ENCODE measurements at places on chromosomes 6 and 20.

GRCh38 chr6:149990661-149991471 is 27.1 kb downstream of the ULBP1 start:
- DNase-seq = peak; percentile 82

- no peak for DNase-seq
Measured at GRCh38 chr20:20680991-20681508, 31.4 kb downstream of the RALGAPA2 start.

- no peak for DNase-seq
Measured at GRCh38 chr20:51423290-51423667, 119.2 kb downstream of the NFATC2 start.

- peak; percentile 81 for DNase-seq
Measured at GRCh38 chr6:108117427-108118358, 43.2 kb upstream of the OSTM1 start.

DNA sequence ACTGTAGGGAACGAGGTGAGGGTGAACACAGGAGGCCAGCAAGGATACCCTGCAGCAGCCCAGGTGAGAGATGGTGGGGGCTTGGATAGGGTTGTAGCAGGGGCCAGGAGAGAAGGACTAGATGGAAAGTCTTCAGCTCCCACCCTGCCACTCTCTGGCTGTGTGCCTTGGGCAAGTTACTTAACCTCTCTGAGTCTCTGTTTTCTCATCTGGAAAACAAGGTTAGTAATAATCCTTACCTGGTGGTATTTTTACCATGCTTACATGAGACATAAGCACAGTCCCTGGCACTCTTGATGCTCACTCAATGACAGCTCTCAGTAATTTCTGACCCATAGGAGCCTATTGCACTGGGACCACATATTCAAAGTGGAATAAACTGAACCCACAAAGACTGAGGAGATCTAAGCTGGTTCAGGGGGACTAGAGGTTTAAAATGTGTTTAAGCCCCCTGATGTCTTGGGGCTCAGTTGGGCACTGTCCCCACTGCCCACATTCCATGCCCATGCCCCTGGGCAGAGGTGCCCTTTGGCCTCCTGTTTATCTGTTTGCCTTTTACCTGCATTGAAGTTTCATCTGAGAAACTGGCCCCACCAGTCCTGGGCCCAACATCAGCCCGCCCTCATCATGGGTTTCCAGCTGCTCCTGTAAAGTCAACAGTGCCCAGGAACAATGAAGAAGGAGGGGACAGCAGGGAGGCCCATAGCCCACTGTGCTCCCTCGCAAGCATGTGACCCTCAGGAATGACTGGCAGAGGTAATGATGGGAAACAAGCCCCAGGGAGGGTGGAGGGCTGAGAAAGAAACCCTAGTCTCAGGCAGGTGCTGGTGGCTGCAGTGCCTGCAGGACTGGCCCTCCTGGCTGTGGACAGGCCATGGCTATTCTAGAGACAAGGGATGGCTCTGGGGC is 104.0 kb downstream of the VEGFA start:
- DNase-seq = peak; percentile 87

- DNase-seq = no peak
Measured at GRCh38 chr6:12064131-12064530, 52.0 kb downstream of the HIVEP1 start.

DNA sequence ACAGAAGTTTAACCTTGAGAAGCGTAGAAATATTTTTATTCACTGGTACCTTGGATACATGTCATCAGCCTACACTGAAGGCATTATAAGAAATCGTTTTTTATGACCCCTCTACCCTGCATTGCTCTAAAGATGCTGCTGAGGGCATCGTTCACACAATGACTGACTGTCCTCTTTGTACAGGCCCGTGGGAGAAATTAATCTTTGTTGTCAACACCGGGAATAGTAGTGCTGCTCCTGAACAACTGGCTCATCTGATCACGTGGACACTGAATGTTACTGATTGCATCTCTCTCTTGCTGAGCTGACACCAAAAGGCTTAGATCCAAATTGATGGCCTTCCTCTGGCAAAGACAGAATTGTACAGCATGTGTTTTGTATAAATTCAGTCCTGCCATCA is 157.1 kb upstream of the SMLR1 start:
- DNase-seq = no peak

GRCh38 chr20:12337601-12338000 is 419.9 kb downstream of the BTBD3 start:
- DNase-seq = no peak

DNA sequence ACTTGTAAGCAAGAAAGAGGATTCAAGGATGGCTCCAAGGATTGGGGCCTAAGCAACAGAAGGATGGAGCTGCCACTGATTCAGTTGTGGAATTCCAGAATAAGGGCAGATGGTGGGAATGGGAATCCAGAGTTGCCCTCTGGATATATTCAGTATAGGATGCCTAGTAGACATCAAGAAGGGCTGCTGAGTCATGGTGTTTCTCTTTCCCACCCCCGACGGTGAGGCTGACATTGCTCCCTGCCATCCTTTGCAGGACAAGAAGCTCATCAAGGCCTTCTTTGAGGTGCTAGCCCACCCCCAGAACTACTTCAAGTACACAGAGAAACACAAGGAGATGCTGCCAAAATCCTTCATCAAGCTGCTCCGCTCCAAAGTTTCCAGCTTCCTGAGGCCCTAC is 11.2 kb upstream of the ZNF76 start:
- DNase-seq = no peak

DNA sequence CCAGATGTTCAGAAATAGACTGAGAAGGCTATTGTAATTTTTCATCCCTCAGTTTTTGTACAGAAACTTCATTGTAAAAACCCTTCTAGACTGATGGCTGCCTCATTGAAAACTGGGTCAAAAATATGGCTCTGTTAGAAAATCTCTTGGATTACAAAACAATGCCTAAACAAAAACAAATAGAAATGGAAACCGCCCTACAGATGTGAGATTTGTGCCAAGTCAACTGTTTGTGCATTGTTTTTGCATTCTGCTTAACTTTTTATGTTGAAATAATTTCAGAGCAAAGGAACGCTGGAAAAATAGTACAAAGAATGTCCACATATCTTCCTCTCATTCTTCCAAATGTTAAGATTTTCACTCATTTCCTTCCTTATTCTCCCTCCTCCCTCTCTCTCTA is 425.1 kb downstream of the FOXA2 start:
- DNase-seq = no peak

DNA sequence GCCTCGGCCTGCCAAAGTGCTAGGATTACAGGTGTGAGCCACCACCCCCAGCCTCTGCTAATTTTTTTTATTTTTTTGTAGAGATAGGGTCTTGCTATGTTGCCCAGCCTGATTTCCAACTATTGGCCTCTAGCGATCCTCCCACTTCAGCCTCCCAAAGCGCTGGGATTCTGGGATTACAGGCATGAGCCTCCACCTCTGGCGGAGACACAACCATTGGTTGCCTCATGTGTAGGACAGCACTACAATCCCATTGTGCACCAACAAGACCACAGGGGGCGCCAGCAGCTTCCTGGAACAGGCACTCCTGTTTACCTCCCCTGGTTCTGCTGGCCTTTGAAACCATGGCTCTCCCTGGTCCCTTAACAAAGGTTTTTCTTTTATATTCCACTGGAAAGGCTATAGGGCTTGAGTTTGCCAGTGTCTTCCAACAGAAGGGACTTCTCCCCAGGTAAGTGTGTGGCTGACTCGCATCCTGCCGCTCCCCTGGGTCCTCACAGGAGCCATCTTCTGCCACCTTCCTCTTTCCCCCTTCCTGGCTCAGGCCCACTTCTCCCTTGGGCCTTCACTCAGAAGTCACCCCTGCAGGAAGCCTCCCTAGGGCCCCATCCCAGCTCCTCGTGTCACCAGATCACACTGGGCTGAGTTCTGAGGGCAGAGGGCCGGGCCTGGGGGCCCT is 39.2 kb upstream of the TLDC2 start:
- DNase-seq = peak; percentile 95

DNA sequence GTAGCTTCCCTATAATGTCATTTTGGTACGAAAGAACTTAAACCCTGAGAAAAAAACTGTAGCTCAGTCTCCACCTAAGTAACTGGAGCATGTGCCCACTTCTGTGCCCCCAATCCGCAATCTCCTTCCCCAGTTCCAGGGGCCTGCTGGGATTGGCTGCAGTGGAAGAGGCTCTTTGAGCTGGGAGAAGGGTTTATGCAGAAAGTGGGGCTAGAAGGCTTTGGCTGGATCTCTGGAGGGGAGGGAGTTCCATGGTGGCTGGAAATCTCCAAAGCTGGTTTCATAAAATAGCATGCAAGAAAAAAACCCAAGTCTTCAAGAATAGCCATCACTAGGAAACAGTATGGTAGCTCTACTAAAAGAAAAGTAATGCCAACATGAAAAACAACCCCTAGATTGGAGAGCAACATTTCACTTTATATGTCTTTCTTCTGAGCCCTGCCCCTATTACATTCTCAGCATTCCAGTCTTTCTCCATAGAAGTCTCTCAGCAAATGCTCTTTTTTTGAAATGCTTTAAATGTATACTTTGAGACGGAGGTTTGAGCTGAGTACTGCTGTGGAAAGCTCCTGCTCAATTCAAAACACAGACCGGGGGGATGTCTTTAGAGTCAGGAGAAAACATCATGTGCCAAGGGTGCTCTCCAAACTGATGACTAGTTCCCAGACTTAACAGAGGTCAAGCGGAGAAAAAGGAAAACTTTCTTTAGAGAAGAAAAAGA is 36.0 kb upstream of the FOXO3 start:
- peak; percentile 62 for DNase-seq

- no peak for DNase-seq
Measured at GRCh38 chr6:26163427-26164119, 76.3 kb downstream of the HFE start.

DNA sequence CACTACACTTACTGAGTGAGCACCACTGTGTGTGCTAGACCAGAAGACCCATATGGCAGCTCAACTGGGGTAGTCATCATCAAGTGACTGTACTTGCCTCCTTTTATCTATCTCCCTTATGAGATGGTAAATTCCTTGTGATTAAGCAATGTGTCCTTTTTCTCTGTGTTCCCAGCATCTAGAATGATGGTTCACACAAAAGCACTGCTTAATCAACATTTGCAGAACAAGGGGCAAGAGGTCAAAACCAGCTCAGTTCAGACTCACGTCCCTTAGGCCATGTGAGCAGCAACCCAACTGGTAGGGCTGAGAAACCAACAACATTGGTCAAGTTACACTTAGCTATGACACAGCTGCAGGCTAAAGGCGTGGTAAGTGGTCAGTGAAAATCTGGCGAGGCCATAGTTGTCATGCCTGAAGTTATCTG is 10.0 kb downstream of the TRAM2 start:
- DNase-seq = no peak

GRCh38 chr6:68317366-68317765 is 317.7 kb upstream of the ADGRB3 start:
- DNase-seq = no peak

DNA sequence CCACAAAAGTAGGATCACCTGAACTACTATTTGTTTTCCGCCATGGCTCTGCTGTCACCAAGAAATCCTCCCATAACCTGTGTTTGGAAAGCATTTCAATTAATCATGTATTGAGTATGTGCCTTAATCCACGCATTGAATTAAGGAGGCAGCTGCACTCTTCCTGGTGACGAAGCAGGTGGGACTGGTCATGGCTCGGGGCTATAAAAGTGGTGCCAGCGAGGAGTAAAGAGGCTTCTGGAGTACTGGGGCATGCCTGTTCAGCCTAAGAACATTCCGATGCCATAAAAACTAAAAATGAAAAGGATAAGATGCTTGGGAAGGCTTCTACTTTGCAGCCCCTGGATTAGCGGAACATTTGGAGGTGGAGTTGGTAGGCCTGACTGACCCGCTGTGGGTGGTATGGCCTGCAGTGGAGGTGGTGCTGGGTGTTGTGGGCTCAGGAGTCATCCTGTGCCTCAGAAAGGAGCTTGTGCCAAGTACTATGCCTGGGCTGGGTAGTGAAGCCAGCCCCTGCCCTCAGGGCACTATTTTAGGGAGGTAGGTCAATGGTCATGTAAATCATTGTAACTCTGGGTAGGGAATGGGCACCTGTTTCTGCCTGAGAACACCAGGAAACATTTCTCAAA is 110.5 kb downstream of the B3GAT2 start:
- no peak for DNase-seq
